AG08395 (cell line): ENCODE measurements at places on chromosomes 7 and 10.
A peak's percentile ranks its signal among the peaks of the same experiment; 100 is the strongest.

DNA sequence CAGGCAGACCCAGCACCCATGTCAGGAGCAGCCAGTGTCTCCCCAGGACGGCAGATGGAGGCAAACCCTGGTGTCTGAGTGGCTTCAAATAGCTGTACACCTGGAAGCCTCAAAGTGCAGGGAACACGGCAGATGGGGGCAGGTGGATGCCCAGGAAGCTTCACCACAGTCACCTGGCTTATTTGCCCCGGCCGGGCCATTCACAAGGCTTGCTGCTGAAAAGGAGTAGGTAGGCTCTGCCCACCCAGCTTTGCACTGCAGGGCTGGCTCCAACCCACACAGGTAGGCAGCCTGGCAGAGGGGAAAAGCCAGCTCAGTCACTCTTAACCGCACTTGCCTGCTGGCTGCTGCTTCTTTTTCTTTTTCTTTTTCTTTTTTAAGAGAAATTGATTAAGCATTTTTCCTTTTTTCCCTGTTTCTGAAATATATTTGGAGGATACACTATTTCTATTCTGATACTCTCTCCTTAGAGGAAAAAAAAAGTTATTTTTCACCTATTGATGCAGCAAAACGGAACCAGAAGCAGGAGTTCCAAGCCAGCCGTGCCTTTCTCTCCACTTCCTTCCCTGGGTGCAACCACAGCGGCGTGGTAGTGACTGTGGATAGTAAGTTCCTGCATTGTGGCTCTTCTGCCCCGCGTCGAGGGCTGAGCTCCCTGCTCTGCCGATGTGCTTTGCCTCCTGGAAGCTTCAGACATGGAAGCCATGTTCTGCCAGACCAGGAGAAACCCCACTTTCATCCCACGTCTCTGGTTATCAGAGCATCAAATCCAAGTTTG, 118.3 kb downstream of the KLF6 start:
- no peak for DNase-seq

GRCh38 chr10:25696013-25696708, 237.9 kb upstream of the MYO3A start:
- no peak for DNase-seq

DNA sequence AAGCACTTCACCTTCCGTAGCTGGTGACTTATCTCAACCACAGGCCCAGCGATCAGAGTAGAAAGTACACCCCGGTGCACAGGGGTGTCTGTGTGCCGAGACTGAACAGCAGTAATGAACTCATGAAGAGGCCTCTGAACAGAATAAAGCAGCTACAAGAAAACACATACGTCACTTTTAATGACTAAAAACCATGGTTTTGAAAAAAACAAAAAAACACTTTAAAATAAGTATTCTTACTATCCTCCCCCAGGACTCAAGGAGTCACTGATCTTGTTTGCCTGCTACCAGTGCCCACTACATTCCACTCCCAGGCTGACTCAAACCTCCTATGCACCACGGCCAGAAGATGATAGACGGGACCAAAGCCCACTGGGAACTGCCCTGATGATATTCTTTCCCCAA, 53.8 kb downstream of the NCAPG2 start:
- DNase-seq: peak; percentile 89

GRCh38 chr10:93715345-93715744, 13.0 kb upstream of the FRA10AC1 start:
- DNase-seq: no peak

- no peak for DNase-seq
These were observed 115.7 kb downstream of the CCDC71L start for GRCh38 chr7:106545275-106545674.

GRCh38 chr7:96067321-96067720, 254.6 kb downstream of the SLC25A13 start:
- no peak for DNase-seq

DNA sequence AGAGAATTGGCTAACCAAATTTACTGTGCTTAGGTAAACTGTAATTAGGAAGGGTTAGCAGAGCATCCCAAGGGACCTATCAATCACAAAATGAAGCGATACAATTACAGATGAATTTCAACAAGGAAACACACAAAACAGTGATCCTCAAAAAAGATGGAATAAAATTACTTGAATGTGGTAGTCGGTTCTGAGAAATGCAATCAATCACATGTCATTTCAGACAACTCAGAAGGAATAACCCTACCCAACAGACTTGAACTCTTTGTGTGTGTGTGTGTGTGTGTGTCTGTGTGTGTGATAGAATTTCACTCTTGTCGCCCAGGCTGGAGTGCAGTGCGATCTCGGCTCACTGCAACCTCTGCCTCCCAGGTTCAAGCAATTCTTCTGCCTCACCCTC, 43.5 kb downstream of the ST8SIA6 start:
- no peak for DNase-seq

DNA sequence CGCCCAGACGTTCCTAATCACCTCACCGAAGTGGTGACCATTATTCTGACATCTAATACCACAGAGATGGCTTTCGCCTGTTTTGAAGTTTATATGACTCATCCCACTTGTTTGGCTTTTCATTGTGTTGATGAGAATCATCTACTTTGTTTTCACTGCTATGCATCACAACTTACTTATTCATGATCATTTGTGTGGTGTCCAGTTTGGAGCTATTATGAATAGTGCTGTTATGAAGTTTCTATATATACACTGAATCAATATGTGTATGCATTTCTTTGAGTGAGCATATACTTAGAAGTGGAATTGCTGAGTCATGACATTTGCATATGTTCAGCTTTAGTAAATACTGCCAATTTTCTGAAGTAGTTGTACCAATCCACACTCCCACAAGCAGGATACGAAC, 38.6 kb upstream of the TNKS2 start:
- DNase-seq: no peak

DNA sequence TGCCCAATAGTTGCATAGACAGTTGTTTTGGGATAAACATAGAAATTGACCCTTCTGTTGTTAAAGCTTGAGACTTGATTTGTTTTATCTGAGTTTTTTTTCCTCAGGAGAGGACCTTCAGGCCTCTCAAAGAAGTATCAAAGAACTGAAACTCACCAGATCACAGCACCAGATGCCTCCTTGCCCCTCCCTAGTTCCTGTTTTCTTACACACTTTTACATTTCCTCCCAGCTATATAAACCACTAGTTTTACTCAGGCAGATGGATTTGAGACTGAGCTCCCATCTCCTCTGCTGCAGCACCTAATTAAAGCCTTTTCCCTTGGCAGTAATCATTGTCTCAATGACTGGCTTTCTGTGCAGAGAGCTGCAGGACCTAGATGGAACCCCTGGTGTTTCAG, 150.6 kb upstream of the NRG3 start:
- DNase-seq: no peak

GRCh38 chr7:772392-772791, 45.3 kb upstream of the PRKAR1B start:
- DNase-seq: no peak

DNA sequence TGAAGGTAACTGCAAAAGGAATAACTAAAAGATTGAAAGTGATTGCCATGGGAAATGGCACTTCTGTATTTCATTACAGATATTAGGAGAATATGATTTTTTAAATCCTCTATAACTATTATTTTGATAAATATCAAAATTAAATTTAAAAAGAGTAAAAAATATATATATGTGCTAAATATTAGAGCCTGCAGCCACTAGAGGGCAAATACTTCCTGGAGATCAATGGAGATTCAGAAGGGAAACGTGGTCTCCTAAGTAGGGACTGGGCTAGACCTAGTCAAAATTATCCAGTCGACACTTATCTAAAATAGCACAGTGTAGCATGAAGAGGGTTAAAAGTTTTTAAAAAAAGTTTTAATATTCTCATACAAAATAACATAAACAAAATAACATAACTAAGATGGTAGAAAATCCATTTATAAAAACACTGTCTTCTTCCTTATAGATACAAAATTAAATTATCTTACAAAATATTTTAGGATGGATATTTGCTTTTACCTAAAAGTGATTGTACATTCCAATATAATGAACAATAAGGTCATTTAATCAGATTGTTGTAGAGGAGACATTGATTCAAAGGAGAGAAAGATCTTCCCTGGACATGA, 434.3 kb downstream of the MDFIC start:
- DNase-seq: no peak

- no peak for DNase-seq
These were observed 2.2 kb upstream of the NOM1 start for GRCh38 chr7:156947120-156947843.
